ENCODE measurements at places on chromosomes 5 and 9.

DNA sequence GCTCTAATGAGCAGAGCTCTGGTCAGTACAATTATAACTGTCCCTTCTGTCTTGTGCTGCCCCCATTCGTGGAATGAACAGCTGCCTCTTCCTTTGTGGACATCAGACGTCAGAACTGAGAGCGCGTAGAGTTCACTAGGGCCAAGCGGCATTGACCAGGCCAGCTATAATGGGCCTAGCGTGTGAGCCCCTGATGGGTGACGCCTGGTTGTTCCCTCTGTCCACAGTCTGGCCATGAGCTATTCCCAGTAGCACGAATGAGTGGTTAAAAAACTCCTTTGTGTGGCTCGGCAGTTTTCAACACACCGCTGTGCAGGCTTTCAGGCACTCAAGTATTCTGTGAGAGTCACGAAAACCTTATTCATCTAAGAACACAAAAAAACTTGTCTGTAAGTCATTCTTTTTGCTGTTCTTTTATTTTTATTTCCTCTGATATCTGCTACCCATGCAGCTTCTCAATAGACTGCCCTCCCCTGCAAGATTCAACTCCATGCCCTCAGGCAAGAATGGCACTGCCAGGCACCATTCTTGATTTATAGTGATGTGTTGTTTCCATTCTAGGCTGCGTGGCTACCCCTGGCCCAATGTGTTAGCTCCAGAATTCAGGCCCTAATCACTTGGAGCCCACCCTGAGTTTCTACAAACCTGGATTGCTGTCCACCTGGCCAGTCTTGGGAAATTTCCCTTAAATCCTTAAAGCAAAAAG, 52.5 kb downstream of the ANKDD1B start:
- DNase-seq = no peak

DNA sequence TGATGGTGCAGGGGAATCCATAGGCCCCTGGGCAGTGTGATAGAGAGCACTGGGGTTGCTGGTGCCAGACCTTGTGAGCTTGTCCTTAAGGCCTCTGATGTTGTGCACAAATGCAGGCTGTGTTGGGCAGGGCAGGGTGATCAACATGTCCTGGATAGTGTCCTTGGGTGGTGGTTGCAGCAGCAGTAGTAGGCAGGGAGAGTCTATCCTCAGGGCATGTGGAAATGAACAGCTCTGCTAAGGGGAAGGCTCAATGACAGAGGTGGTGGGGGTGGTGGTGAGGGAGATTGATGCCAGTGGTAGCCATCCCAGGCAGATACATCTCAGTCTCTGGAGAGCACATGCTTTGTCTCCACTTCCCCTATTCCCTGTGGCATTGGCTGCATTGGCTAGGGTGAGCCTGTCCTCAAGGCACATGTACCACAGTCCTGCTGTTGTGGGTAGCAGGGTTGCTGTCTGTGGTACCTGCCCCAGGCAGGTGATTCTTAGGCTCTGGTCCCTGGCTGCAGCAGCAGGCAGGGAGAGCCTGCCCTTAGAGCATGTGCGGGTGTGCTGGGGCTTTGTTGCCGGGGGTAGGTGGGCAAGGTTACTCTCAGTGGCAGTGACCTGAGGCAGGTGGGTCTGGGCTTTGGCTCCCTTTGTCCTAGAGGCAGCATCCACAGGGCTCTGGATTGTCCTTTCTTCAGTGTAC, 111.1 kb downstream of the WDR70 start:
- DNase-seq = no peak

GRCh38 chr9:22041775-22042174, 32.7 kb upstream of the CDKN2B start:
- peak; percentile 56 for DNase-seq

GRCh38 chr5:147831465-147831864, at the start of gene SPINK1:
Gene SPINK1, minus strand, starts transcription at chr5:147831671. Its CDS starts 94 bp downstream, at chr5:147831577.
- DNase-seq = no peak

- DNase-seq = no peak
Observed at GRCh38 chr5:83889971-83890745, 169.5 kb upstream of the HAPLN1 start.

DNA sequence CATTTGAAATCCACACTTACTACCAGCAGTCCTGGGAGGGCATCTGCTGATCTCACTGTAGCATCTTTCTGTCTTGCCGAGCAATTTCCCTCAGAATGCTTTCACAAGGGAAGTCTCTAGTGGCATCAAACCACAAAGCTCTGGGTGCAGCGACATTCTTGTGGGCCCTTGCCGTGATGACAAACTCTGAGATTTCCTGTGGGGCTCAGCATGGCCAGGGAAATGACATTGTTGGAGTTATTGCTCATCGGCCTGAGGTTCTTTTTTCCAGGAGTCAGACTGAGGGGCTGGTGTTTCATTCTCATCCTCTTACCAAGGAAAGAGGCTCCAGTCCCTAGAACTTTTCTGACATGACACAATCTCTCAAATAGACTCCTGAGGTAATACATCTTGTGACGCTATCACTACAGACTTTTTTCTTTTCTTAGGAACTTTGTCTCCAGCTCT, 51.4 kb downstream of the PFDN1 start:
- peak; percentile 95 for DNase-seq

DNA sequence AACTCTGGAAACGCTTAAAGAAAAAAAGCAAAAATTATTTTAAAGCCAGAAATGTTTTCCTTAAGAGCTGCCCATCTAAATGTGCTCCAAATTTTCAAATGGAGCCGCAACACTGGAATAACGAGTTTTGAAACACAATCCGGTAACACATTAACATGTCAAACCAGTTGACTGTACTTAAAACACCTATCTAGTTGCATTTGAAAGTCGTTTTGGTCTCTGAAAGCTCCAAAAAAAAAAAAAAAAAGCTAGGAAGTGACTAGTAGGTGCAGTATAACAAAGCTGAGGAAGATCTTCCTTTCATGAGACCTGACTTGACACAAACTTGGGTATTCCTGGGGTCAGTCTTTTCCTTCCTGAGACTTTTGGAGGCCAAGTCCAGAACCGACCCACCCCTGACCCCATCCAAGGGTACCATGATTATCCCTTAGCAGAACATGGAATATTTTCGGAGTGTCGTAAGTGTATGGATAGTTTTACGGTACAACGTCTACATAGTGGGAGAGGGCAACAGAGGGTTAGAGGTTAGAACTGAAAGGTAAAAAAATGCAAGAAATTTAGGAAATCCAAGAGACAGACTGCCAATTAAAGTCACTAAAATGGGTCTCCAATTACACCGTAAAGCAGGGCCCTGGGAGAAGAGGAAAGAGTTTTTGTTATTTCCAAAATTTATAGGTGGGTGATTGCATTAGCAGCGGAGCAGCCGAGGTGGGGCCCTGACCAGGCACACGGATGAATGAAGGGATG, 812 bp downstream of the CETN3 start:
- no peak for DNase-seq

DNA sequence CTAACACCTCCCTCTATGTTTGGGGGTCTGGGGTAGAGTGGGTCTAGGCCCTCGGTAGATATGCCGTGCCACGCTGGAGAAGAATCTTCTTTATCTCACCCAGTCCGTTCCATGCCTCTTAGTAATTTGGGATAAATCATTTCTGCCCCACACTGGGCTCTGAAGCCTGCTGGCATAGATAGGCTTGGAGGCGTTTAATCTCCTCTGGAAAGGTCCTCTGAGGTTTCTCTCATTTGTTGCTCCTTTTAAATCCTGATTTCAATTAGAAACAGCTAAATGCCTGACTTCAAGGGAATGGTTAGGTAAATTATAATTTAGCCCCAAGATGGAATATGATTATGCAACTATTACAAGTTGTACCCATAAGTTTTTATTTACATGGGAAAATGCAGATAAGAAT, 57.8 kb upstream of the AKNA start:
- DNase-seq = no peak

- DNase-seq = no peak
Observed at GRCh38 chr5:59182760-59183159, 599.9 kb downstream of the RAB3C start.

GRCh38 chr9:134361843-134362414, 35.7 kb downstream of the RXRA start:
- DNase-seq = no peak

GRCh38 chr9:96587338-96588315, 32.0 kb downstream of the CDC14B start:
- DNase-seq = no peak

DNA sequence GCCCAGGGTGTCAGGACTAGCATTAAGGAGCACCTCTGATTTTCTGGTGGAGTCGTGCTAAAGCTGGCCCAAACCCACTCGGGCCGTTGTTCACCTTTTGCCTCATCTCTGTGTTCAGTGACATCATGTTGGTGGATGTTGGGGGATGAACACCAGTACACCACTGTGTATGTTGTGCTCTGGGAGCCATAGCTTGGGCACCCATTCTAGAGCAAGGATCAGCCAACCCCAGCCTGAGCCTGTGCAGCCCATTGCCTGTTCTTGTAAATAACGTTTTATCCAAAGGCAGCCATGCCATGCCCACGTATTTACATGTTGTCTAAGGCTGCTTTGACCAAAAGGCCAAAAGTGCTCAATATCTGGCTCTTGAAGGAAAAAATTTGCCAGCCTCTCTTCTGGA, 245.6 kb downstream of the FANCC start:
- DNase-seq = no peak

- DNase-seq = no peak
Observed at GRCh38 chr5:122858451-122858850, 13.0 kb downstream of the SNX24 start.

GRCh38 chr9:129609486-129610212, 11.3 kb downstream of the C9orf50 start:
- no peak for DNase-seq

DNA sequence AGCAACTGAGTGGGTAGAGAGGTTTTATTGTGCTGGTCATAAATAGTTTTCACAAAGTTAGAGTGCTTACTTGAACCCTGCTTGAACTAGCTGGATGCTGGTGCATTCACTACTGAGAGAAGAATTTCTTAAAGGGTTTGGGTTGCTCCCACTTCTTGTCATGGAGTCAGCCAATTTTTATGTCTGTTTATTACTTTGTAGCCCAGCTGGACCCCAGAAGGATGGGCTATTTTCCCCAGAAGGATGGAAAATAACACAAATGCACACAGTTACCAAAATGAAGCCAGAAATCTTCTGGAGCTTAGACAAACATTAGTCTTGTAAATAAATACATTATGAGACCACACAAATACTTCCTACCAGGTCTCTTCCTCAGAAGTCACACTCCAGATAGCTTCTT, 480.8 kb upstream of the TNC start:
- DNase-seq = no peak

GRCh38 chr5:167284222-167284890, 1007.1 kb upstream of the WWC1 start:
- DNase-seq = no peak

DNA sequence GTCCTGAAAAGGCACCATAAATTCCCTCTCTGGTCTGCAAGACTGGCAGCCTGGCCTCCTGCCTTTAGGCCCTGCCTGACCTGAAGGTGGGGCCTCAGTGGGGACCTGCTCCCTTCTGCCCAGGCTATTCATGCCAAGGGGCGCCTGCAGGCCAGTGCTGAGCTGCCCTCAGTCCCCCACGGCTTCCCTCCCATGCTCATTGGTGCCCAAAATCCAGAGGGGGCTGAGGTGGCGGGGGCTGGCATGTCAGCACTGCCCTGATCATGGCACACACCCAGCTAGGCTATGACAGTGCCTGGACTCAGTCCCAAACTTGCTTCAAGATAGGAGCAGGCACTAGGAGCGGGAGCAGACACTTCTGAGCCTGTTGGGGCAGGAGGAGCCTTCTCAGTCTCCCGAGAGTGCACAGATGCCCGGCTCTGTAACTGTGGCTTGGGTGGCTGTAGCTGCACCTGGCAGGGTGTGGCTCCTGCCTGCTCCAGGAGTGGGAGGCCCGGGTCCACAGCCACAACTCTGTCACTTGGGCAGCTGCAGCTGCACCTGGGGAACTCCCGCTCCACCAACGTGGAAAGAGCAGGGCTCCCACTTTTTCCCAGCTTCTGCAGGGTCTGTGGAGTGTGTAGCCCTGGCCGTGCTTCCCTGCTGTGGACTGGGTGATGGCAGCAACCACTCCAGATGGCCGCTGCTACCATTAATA, 49.0 kb downstream of the NDUFAF2 start:
- DNase-seq = no peak

GRCh38 chr9:109101810-109102209, 17.9 kb downstream of the TMEM245 start:
- DNase-seq = no peak

- no peak for DNase-seq
Observed at GRCh38 chr5:35214051-35214450, 16.2 kb downstream of the PRLR start.

DNA sequence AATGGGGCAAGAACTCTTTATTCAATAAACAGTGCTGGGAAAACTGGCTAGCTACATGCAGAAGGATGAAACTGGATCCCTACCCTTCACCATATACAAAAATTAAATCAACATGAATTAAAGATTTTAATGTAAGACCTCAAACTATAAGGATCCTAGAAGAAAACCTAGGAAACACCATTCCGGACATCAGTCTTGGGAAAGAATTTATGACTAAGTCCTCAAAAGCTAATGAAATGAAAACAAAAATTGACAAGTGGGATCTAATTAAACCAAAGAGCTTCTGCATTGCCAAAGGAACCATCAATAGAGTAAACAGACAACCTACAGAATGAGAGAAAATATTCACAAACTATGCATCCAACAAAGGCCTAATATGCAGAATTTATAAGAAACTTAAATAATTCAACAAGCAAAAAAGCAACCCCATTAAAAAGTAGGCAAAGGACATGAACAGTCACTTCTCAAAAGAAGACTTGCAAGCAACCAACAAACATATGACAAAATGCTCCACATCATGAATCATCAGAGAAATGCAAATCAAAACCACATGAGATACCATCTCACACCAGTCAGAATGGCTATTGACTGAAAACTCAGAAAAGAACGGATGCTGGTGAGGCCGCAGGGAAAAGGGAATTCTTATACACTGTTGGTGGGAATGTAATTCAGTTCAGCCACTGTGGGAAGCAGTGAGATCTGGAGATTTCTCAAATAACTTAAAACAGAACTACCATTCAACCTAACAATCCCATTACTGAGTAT, 104.3 kb upstream of the MAP3K1 start:
- DNase-seq = peak; percentile 61
